Activated CD4-positive, alpha-beta memory T cell treated with anti-CD3 and anti-CD28 coated beads for 36 hours (primary cell): ENCODE measurements at places on chromosomes 1 and 21.

DNA sequence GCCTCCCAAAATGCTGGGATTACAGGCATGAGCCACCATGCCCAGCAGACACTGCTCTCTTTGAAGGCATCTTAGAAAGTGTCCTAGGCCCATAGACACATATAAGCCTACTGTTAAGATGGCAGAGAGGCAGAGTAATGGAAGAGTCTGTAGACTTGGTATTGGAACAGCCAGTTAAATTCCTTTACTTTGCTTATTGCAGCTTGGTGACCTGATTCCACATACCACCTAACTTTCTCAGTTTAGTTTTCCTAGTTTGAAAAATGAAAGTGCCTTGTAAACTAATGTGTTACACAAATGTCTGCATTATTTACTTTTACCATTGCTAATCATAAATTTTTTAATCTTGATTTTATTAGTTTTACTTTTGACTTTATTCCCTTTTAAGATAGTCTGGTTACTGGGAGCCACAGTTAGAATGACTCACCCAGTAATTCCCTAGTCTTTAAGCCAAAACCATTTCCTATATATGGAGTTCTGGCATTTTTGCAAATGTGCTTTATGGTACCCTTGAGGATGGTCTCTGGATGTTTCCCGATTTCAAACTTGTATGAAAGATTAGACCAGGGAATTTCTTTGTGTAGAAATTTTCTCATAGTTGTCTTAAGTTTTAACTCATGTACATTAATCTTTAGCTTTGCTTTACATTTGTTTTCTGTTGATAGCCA is 6.4 kb downstream of the SMAP2 start:
- DNase-seq = no peak

DNA sequence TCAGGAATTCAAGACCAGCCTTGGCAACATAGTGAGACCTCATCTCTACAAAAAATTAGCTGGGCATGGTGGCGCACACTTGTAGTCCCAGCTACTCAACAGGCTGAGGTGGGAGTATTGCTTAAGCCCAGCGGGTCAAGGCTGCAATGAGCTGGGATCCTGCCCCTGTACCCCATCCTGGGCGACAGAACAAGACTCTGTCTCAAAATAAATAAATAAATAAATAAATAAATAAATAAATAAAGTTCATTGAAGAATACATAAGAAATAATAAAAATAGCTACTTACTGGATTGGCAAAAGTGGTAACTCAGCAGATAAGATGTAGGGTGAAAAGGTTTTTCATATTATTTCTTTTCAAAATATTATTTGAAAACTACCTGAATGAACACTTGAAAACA is 5.9 kb downstream of the CEP170 start:
- no peak for DNase-seq

DNA sequence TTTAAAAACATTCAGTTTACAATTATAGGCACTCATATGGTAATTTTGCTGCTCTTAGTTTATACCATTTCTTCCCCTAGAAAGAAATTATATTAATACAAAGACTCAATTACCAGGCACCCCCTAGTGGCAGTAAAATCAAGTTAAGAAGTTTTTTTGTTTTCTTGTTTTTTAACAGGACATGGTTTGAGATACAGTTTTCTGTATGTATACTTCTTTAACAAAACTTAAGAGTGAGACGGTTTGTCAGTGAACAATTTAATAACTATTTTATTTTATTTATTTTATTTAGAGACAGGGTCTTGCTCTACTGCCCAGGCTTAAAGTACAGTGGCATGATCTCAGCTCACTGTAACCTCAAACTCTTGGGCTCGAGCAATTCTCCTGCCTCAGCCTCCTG is 224.6 kb downstream of the FAF1 start:
- DNase-seq = no peak

GRCh38 chr1:106049595-106049994 is 1006.9 kb upstream of the PRMT6 start:
- DNase-seq = no peak

GRCh38 chr1:168386949-168387586 is 106.4 kb downstream of the TBX19 start:
- peak; percentile 87 for DNase-seq

- DNase-seq = no peak
Observed at GRCh38 chr1:173417563-173417962, 59.6 kb upstream of the PRDX6 start.

GRCh38 chr1:112985123-112985522 is 29.1 kb upstream of the SLC16A1 start:
- no peak for DNase-seq
